ENCODE measurements at places on chromosomes 5 and 9.

GRCh38 chr9:127050591-127051001 lies 71.8 kb downstream of the ANGPTL2 start:
- DNase-seq, result no peak

DNA sequence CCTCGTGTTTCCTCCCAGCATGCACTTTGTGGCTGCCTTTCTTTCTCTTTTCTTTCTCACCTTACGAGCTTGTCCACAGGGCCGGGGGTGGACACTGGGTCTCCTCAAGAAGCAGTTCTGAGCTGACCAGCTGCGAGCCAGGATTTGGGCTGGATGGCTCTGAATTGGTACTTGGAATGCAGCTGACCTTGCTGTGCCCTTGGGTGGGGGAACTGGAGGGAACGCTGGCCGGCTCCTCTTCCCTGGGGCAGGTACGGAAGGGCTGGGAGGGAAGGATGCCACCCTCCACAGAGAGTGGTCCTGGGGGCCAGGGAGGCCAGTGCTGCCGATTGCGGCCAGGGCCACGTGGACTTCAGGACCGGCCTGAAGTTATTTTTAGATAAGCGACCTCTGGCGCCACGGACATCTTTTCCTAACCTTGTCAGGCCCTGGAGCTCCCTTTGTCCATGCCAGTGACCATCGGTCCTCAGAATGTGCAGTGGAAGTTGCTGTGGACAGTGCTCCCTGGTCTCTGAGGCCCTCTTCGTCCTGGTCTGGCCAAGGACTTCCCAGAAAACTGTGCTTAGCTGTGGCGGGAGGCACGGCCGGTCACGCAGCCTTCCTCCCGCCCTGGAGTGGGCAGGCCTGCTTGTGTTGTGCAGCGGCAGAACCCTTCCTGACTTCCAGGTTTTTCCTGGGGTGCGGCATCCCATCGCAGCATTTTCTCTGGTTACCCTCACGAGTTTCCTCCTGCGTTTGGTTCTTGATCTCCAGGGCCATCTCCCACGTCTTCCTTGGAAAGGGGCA lies 13.5 kb upstream of the AHRR start:
- no peak for DNase-seq

DNA sequence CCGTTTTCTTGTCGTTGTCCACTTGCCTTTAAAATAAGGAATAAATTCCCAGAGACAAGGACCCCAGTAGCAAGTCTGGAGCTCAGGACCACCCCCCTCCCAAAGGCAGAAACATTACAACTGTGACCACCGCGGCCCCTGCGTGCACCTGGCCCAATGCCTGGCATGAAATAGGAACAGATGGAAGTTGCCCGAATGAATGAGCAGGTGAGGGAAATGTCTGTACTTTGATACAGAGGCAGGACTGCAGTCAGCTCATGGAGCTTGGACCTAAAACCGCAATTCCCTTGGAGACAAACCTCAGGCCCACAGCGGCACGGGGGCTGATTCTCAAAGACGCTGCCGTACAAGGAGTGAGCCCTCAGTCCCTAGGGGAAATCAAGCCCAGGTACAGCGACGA lies 55.3 kb upstream of the SARDH start:
- no peak for DNase-seq

DNA sequence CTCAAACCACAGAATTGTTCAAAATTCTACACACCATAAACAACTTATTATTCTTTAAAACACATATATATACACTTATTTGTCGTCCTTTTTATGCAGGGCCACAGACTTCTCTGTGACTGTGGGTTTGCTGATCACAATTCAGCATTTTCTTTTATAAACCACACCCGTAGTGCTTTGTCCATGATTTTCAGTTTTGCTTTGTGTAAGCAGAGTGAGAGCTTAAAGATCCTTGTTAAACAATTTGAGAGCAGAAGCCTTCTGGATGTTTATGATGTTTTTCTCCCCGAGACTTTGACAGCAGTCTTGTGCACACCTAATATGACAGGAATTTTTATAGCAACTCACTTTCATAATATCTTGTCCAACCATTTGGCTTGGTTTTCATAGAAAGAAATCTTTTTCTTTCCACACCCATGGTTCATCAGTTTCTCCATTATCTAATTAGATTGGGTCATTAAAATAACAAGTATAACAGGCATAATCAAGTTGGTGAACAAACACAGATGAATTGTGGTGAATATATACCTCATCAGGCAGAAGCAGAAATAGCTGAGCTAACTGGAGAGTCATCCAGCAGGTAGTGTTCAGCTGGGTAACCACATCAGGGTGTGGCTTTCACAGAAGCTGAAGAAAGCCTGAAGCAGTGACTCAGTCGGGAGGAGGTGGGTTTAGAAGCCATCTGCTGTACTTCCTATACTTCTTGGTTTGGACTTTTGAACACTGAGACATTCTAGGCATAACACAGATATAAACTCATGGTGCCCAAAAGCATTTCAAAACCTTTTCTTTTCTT lies 232.8 kb downstream of the DOCK8 start:
- DNase-seq, result no peak

- DNase-seq, result no peak
Observed at GRCh38 chr9:75239176-75239575, 150.9 kb downstream of the OSTF1 start.

GRCh38 chr9:13568405-13568804 lies 288.9 kb upstream of the MPDZ start:
- no peak for DNase-seq

DNA sequence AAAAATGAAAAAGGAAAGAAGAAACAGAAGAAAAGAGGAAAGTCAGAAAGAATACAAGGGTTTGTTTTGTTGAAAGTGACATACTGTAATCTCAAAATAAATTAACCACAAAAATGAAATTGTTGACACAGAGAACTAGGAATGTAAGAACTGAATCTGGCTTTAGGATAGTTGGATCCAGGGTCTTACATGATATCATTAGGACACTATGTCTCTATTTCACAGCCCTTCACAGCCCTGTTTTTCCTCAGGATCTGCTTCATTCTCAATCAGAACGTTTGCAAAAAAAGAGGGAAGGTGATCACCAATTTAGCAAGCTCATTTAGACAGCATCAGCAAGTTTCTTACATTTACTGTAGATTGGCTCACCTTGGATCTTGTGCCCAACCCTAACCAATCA lies 188.5 kb upstream of the NREP start:
- DNase-seq, result no peak

Data from cortex of kidney (tissue), 1 donor.